ENCODE measurements at places on chromosomes 5 and 9.

DNA sequence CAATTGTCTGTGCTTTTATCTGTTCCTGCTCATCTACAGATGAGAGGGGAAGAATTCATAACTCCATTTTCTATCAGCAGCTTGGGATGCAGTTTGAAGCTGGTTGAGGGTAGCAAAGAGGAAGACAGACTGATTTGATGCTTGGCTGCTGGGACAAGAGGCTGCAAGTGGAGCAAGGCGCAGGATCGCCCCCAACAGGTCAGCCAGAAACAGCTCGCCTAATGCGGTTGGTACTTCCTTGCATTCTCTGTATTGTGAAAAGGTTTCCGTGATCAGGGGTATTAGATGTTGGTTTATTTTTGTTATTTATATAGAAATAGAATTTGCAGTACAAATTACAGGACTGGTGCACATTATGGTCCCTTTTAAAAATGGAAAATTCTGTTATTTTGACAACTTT, 40.6 kb downstream of the ZNF883 start:
- no peak for DNase-seq

DNA sequence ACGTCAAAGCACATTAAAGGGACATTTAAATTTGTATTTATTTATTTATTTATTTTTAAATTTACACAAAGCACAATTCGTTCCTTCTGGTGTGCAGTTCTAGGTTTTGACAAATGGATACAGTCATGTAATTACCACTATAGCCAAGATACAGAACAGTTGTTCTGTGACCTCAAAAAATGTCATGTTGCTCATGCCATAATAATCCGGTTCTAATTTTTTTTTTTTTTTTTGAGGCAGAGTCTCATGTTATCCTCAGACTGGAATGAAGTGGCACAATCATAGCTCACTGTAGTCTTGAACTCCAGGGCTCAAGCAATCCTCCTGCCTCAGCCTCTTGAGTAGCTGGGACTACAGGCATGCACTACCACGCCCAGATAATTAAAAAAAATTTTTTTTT, 7.8 kb downstream of the IGFBPL1 start:
- no peak for DNase-seq

DNA sequence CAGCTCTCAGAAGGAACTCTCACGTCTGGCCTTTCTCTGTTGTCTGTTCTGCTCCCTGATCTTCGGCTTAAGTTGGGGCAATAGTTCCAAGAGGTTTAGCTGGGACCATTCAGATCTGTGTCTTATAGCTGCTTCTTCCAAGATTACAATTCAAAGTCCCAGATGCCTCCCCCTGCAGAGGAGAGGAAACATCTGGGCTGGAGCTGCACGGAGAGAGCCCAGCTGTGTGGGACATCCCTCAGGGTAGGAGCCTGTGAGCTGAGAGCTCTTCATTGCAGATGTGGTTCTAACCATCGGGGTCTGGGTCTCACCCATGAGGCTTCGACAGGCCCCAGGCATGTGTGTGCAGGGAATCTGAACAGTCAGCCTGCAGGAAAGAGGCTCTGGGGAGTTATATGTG, 9.0 kb upstream of the PHF19 start:
- no peak for DNase-seq

- DNase-seq = no peak
Measured at GRCh38 chr5:154498591-154498990, 20.6 kb upstream of the HAND1 start.

- DNase-seq = no peak
Measured at GRCh38 chr5:93076096-93076495, 504.9 kb downstream of the NR2F1-AS1 start.

- no peak for DNase-seq
Measured at GRCh38 chr5:149206524-149207141, 65.0 kb upstream of the AFAP1L1 start.

DNA sequence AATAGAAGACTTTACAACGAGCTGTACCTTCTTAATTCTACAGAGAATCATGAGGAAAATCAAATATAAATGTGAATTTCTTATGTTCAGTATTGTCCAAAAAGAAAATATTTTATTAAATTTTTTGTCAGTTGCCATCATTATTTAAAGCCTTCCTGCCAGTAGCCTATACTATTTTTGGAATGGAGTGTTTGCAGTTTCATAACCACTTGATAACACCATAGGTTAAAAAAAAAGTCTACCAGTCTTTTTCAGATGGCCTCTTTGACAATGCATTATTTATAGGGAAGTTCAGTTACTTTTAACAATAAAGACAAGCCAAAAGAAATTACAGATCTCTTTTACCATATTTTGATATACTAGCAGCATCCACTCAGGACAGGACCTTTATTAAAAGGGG, 80.3 kb upstream of the CCDC152 start:
- no peak for DNase-seq

DNA sequence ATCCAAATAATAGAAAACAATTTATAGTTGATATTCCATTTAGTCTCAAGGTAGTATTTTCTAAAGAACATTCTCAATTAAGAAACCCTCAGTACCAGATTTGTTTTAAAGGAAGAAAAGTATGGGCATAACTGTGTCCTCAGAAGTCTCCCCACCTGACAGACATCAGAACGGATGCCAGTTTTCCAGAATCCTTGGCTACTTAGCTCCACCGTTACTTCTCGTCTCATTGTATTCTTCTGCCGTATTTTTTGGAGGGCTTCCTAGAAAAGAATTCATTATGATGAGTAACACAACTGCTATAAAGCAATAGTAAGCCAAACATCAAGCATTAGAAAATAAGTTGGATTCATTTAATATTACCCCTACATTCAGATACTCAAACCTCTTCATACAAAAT, 67.8 kb downstream of the DROSHA start:
- DNase-seq = no peak

DNA sequence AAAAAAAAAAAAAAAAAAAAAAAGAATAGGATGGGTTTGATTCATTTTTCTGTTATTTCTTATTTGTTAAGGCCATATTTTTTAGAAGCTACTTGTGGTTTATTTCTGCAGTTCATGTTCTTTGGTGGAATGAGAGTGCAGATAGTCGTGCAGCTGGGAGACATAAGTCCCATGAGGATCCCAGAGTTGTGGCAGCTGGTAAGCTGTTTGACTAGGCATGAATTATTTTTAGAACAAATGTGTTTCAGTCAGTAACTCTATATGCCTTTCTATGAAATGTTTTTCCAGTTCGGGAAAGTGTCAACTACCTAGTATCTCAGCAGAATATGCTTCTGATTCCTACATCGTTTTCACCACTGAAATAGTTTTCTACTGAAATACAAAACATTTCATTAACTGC, 5.0 kb upstream of the NIPSNAP3B start:
- no peak for DNase-seq

DNA sequence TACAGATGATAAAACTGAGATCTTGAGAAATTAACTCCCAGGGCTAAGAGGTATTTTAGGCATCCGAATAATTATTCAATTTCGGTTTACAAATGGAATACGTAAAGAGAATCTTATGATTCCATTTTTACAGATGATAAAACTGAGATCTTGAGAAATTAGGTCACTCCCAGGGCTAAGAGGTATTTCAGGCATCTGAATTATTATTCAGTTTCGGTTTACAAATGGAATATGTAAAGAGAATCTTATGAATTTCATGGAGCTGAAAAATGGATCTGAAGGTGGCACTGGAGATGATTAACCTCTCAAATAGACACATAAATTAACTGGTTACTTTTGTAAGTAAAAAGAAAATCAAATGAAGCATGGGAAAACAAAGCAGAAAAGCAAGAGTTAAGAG, 44.2 kb downstream of the FGF1 start:
- DNase-seq = no peak

Measured in HS-27A (cell line).